ENCODE measurements at places on chromosomes 13 and 19. TPM values are rescaled to one million over a fixed set of nuclear protein-coding genes. Genes with fewer than 3 reads are reported as not detected.

MYBPC2 gene
- 2.1 TPM for total RNA-seq

GDF15 gene
- total RNA-seq: 14.4 TPM

FXYD3 gene
- total RNA-seq: 14.2 TPM

LRRC63 gene
- 0.24 TPM for total RNA-seq

BLOC1S3 gene
- 9.1 TPM for total RNA-seq

GRCh38 chr19:48552406-48553322 is 692 bp downstream of the SULT2B1 start:
- no peak for DNase-seq

GRCh38 chr13:100356889-100357288 is 231.7 kb downstream of the GGACT start:
- DNase-seq: no peak

DNA sequence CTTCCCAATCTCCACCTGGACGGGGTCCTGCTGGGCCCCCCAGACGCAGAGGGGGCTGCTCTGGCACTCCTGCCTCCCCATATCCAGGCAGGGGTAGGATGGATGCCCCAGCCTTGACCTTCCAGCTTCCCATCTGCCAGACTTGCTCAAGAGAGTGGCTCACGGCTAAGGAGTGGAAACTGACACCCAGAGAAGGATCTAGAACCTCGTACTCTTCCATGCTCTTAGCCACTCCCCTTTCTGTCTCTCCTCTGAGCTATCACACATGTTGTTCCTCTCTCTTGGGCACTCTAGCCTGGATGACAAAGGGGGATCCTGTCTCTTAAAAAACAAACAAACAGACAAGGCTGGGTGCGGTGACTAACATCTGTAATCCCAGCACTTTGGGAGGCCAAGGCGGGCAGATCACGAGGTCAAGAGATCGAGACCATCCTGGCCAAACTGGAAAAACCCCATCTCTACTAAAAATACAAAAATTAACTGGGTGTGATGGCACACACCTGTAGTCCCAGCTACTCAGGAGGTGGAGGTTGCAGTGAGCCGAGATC is 12.2 kb upstream of the FUT5 start:
- DNase-seq: no peak

DNA sequence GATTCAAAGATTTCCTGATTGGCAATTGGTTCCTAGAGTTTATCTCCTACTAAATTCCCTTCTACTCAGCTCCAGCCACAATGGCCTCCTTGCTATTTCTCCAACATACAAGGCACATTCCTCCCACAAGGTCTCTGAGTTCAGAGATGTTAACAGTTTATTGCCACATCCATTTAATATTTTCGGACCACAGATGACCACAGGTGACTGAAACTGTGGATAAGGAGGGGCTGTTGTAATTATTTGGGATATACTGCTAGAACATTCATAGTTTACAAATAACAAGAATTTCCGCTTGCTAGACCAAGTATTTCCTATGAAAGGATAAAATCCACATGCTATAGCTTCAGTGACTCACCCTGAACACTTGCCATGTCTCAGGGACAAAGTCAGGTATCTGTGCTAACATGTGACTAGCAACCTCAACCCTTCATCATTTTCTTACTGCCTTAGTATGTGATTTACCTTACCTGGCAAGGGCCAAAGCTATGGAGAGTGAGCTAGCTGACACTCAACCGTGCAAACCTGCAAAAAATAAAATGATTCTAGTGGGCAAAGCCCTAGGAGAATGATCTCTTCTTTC is 117.7 kb downstream of the TBC1D4 start:
- DNase-seq: no peak

GRCh38 chr13:63436325-63436668 is 2020.6 kb upstream of the PCDH20 start:
- DNase-seq: no peak

DNA sequence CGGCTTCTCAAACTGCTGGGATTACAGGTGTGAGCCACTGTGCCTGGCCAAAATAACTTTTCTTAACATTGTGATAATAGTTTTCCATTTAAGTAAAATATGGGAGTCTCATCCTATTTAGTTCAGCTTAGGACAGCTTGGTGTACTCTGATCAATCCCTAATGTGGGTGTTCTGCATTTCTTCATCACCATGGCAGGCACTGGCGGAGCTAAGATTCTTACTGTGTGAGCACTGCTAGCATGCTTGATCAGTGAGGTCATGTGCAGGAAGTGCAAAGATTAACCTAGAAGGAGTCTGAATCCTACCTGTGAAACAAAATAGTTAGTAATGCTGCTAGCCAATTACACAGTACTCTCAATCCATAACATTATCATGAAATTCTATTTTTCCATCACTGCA is 1684.2 kb upstream of the SLC10A2 start:
- DNase-seq: no peak

- no peak for DNase-seq
Measured at GRCh38 chr13:87590518-87590917, 80.7 kb upstream of the SLITRK5 start.

DNA sequence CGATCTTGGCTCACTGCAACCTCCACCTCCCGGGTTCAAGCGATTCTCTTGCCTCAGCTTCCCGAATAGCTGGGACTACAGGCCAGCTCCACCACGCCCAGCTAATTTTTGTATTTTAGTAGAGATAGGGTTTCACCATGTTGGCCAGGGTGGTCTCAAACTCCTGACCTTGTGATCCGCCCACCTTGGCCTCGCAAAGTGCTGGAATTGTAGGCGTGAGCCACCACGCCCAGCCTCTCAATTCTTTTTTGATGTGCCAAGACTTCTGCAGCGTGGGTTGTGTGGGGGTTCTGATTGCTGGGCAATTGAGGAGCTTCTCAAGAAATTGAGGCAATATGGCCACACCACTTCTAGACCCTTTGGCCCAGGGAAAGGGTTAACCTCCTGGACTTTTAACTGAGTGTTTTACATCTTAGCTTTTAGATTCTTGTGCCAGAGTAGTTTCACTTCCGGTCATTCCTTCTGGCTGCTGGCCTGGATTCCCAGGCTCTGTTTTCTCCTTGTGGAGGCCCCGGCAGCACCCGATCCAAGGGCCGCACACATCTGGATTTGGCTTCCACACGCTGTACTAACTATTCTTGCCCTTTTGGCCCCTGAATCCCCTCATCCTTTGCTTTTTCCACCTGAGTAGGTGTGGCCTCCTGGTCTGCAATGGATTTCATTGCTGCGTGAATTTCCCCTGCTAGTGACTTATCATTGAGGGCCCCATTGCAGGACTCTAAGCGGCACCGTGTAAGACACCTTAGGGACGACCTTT is 14.7 kb downstream of the SMARCA4 start:
- no peak for DNase-seq

- DNase-seq: no peak
Measured at GRCh38 chr13:113082198-113083021, 23.2 kb upstream of the F7 start.

- DNase-seq: no peak
Measured at GRCh38 chr13:41296879-41297646, 14.0 kb upstream of the NAA16 start.

GRCh38 chr13:50446611-50447010 is 396.9 kb downstream of the DLEU7 start:
- DNase-seq: no peak

GRCh38 chr19:44570984-44571684 is 41.7 kb upstream of the CEACAM20 start:
- peak; percentile 60 for DNase-seq

GRCh38 chr13:95903569-95903968 is 149.6 kb downstream of the UGGT2 start:
- DNase-seq: no peak

- no peak for DNase-seq
Measured at GRCh38 chr13:42354241-42355091, 82.5 kb downstream of the AKAP11 start.

DNA sequence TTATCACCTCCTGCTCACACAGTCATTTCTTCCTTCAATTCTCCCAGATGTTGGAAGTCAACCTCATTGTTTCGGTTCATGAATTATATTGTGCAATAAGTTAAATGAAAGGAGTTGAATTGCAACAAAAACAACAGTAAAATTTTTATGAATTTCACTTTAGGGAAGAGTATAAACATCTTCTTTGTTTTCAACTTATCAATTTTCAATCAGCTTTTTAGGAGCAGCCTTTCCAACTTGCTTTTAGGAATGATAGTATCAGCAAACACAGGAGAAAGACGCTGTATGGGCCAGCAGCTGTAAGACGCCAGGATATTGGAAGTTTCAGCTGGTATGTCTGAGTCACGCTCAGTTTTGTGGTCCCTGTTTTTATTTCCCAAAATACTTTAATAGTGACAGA is 132.5 kb upstream of the ARGLU1 start:
- DNase-seq: no peak

GRCh38 chr13:111602874-111603273 is 282.4 kb downstream of the TEX29 start:
- DNase-seq: no peak

GRCh38 chr13:79973533-79973963 is 367.4 kb downstream of the SPRY2 start:
- no peak for DNase-seq

DNA sequence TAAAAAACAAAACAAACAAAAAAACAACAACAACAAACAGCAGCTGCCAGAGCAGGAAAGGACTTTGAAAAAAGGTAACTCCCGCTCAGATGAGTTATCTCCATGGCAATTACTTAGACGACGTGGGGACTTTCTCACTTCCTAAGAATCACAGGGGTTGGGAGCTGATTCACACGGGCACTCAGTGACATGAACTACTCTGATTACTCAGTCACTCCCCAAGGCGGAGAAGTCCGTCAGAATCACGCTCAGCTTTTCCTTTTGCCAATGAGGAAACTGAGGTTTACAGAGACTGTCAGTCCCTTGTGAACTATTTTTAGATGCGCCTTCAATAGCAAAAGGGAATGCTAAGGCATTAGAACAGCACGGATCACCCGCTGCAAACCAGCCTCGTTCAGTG is 32.3 kb upstream of the MATK start:
- no peak for DNase-seq

GRCh38 chr19:13826652-13827235 is 31.5 kb downstream of the ZSWIM4 start:
- no peak for DNase-seq

DNA sequence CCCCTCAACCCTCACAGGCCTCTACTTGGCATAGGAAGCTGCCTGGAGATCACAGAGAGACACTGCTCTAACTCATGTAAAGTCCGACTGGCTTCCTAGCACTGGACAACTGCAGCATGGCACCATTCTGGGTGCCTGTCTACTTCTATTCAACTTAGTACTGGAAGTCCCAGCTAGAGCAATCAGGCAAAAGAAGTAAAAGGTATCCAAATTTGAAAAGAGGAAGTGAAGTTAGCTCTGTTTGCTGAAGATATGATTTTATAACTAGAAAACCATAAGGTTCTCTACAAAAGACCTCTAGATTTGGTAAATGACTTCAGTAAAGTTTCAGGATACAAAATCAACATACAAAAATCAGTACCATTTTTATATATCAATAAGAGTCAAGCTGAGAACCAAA is 1017.6 kb downstream of the PCDH9 start:
- DNase-seq: no peak

DNA sequence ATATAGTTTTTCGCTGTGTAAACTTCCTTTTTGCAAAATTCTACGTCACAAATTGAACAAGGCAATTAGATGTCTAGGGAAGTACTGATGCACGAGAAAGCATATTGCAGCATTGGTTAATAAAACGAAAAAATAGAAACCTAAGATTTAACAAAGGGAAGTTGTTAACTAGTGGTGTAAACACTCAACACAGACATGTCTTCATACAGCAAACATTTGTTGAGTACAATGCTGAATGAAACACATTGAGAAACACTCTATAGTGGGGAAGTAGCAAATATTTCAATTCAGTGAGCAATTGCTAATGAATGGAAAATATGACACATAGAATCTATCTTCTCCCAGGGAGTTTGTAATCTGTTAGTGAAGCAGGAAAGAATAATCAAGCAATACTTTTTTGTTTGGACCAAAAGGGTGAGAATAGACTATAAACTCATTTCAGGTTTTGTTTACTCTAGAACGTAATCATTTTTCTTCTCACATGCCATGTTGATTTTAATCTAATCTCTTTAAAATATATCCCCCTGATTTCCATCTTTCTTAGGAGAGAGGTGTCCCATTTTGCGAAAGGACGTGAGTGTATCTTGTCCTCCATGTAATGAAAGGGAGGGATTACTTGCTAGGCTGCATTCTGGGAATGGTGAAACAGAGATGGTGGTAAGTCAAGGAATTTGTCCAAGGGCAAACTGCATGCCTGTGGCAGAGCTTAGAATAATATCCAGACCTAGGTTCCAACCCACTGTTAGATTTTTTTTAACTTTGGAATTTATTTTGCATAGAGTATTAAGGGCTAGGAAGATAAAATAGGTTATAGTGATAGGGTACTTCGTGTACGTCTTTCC is 1.7 kb upstream of the ANKRD10 start:
- DNase-seq: no peak

DNA sequence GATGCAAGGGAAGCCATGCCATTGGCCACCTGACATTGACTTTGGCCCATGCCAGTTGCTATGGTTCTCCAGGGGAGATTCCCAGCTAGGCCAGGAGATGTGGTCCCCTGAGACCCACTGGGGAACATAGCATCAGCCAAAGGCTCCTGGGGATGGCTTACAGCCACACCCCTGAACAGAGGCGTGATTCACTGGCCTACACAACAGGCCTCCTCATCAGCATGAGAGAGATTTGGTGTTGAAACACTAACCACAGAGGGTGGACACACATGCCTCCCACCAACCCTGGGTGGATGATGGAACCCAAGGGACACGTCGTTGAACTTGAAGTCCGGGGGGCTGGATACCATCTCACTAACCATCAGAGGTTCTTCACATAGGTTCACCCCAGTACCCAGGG is 14.4 kb downstream of the IQCN start:
- DNase-seq: no peak

GRCh38 chr13:93265800-93266199 is 39.2 kb downstream of the GPC6 start:
- DNase-seq: no peak

GRCh38 chr13:41639237-41639904 is 182.0 kb downstream of the RGCC start:
- DNase-seq: no peak

DNA sequence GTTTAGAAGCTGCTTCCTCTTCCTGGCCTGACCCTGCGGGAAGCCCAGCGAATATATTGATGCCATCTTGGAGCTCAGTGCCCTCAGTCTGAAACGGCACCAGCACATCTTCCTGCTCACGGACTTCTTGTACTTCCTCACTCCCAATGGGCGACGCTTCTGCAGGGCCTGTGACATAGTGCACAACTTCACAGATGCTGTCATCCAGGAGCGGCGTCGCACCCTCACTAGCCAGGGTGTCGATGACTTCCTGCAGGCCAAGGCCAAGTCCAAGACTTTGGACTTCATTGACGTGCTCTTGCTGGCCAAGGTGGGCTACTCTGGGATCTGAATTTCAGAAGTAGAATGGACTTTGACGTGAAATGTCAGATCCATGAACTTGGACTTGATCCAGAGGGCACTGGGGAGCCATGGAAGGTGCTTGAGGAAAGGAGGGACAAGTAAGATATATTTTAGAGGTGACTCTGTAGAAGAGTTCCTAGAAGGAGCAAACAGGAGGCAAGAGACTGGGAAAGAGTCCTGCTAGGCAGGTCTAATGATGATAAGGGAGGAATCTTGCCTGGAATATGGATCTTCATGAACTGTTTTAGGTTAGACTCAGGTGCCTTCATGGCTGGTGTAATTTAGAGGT is 38.4 kb upstream of the CYP4F8 start:
- no peak for DNase-seq

All from progenitor cell of endocrine pancreas (in vitro differentiated cells).